ENCODE measurements at places on chromosomes 12 and 14.

- no peak for DNase-seq
Measured at GRCh38 chr12:71558445-71558844, 105.2 kb downstream of the ZFC3H1 start.

DNA sequence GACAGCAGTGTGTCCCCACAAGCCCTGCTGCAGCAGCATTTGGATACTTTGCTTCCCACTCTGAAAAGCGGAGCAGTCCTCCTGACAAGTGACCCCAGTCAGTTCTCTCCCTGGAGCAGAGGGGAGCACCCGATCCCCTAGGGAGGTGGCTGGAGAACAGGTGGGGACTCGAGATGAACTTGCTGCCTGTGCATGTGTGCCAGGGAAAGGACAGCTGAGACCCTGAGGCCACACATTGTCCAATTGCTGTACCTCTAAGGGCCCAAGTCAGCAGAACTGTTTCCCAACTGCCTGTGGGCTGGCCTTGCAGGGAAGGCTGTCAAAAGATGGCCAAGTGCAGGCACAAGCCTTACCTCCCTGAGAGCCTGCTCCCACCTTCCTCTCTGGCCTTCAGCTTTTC, 55.1 kb downstream of the IFT43 start:
- no peak for DNase-seq

- no peak for DNase-seq
Measured at GRCh38 chr12:113370923-113371682, 12.7 kb downstream of the PLBD2 start.

- DNase-seq, result peak; percentile 42
Measured at GRCh38 chr12:27332714-27333402, at the start of gene BMAL2. Gene BMAL2 (plus strand): TSS chr12:27332836. CDS start chr12:27333073, 237 bp downstream.

DNA sequence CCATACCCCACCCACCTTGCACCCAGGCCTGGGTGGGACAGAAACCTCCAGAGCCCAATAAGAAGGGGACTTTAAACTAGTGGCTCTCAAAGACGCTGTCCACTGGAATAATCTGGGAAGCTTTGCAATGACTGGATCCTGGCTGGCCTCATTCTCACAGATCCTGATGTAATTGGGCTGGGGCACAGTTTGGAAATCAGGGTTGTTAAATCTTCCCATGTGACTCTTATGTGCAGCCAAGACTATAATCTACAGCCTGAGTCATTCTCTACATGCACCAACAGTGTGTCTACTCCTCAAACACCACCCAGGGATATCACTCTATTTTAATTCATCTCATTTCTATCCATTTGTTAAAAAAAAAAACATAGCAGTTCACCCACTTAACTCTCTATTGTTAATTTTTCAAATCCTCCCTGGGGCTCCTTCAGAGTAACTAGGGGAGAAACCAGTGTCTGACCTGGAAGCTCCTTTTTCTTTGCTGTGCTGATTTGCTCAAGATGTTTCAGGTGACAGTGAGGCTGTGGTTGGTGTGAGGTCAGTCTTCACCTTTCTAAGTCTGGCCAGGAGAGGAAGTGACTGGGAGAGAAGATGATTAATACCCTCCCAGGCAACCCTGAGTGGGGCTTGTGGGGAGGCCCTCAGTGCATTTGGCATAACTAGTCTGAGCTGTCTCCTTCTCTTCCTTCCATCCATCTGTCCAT, 211.6 kb upstream of the SFSWAP start:
- DNase-seq, result no peak

- no peak for DNase-seq
Measured at GRCh38 chr12:43329375-43329774, 222.6 kb downstream of the ADAMTS20 start.

DNA sequence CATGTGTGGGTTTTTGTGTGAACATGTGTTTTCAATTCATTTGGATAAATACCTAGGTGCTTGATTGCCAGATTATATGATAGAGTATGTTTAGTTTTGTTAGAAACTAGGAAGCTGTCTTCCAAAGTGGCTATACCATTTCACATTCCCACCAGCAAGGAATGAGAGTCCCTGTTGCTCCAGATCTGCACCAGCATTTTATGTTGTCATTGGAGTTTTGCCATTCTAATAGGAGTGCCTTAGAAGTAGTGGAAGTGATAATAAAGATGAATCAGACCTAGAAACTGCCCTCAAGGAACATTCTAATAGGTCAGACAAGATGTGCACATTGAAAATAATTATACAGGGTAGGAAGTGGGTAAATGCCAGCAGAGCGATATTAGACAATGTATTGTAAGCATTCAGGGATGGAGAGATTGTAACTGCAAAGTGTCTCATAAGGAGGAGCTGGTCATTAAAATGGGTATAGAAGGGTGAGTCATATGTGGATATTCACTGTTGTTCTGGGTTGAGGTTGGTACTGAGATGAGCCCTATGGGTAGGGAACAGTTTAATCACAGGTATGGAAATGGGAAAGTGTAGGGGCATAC, 71.4 kb downstream of the MNAT1 start:
- no peak for DNase-seq

- DNase-seq, result no peak
Measured at GRCh38 chr14:83607682-83608081, 1922.3 kb upstream of the FLRT2 start.

DNA sequence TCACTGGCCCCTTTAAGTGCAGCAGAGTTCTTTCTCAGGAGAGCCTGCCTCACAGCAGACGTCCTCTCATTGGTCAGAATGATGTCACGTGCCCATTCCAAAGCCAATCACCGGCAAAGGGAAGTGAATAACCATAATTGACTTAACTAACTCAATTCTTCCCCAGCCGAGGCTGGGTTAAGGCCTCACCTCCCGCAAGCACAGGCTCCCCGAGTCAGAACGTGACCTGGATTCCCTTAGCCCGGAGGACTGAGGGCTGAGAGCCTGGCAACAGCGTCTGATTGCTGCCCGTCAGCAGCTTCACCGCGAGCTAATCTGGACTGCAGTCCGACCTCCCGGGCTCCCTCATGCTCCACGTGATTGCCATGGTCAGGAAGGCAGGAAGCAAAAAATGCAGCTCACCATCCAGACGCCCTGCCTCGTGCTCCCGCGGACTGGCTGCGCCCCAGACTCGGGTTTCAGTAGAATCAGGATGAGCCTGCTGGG, 92.1 kb upstream of the FZD10 start:
- no peak for DNase-seq

GRCh38 chr12:46430340-46430948, 57.9 kb upstream of the SLC38A2 start:
- no peak for DNase-seq

GRCh38 chr12:107670999-107671643, 14.5 kb upstream of the PWP1 start:
- DNase-seq, result peak; percentile 57

DNA sequence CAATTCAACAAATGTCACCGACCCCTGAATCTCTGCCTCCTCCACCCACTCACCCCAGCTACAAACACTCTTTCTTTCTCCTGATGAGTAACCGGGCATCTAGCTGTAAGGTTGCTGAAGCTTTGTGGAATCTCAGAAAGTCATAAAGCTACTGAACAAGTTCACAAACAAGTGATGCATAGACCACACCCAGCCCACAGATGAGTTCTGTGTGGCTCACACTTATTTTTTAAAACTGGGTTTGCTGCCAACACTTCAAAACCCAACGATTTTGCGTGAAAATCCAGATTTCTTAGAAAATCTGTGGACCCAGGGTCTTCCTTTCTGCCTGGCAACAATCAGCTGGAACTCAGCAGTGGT, 96.1 kb downstream of the APAF1 start:
- DNase-seq, result peak; percentile 48

- DNase-seq, result no peak
Measured at GRCh38 chr12:79420146-79420618, 270.6 kb downstream of the PAWR start.

DNA sequence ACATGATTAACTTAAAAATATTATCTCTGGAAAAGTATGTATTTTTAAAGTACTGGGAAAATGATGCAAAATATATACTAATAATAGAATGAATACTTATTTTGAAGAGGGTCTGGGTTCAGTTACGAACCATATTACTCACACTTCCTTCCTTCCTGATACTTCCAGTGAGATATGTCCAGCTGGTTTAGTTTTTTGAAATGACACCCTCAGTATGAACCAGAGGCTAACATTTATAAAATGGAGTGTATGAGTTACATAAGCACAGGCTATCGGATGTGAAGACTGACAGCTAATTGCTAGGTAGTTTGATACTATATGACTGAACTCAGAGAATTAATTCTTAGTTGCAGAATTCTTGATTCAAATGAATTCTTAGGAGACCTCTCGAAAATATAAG, 122.9 kb downstream of the OTOGL start:
- no peak for DNase-seq

DNA sequence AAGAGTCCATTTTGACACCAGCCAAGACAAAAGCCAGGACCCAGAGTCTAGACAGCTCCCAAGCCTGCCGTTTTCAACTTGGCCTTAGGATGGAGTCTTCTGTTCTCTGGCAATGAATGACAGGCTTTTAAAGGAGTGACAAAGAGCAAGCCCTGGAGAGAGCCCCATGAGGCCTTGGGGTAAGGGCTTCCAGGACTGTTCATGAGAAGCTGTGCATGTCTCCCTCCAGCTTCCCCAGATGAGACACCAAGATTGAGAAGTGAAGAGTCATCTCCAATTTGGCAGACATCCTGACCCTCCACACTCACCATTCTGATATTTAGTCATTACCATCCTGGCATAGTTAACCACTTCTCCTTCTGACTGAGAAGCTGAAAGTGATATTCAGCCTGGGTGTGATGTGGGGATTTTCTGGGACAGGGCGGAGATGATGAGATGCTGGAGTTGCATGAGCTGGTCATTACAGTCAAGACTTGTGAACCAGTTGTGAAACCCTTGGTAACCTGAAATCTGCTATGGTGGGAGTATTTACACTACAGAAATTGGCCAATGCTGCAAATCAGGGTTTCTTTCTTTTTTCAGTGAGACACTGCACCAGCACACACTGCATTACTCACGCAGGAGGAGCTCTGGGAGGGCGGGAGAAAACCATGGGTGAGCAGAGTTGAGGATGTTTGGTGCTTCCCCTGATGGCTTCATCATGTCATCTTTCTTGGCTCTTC, 77.8 kb downstream of the VCPKMT start:
- DNase-seq, result peak; percentile 84

DNA sequence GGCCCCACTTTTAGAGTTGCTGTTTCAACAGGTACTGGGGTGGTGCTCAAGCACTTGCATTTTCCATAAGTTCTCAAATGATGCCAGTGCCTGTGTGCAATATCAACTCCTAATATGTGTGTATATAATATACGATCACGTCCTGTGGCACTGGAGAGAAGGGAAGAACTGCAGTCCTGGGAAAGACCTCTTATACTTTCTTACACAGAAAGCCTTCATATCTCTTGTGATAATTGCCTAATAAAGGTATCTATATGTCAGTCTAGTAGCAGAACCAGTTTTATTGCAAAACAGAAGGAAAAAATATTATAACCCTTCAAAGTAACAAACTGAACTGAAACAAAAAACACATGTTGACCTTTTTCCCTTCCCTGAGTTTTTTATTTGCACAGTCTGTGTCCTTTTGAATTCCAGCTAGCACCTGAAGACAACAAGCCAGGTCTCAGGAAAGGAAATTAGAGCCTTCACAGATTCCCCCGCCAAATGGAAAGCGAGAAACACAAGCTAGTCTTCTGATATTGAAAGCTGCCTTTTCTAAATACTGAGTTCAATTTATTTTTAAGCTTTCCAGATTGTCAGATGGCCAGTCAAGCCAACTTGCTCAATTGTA, 44.4 kb downstream of the IGF1 start:
- no peak for DNase-seq

GRCh38 chr14:93962701-93963601, 13.4 kb downstream of the ASB2 start:
- DNase-seq, result peak; percentile 59

DNA sequence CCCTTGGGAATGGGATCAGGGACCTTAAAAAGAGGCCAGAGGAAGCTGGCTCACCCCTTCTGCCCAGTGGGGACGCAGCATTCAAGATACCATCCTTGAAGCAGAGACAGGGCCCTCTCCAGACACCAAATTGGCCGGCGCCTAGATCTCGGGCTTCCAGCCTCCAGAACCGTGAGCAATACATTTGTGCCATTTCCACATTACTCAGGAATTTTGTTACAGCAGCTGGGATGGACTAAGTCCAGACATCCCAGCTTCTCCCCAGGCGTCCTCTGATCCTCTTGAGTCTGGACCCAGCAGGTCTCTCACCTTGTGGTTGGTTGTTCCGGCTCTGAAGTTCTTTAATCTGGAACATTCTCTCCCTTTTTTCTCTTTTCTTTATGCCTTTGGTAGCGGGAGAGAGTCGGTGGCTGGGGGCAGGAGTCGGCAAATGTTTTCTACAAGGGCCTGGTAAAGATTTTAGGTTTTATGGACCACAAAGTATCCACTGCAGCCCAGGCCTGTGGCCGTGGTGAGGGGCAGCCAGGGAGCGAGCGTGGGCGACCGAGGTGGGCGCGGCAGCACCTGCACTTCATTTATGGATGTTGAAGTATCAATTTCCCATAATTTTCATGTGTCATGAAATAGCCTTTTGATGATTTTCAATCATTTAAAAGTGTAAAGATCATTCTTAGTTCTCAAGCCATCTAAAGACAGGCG, 4.8 kb downstream of the CEP170B start:
- DNase-seq, result no peak

- DNase-seq, result no peak
Measured at GRCh38 chr14:85342858-85343607, 186.9 kb upstream of the FLRT2 start.

DNA sequence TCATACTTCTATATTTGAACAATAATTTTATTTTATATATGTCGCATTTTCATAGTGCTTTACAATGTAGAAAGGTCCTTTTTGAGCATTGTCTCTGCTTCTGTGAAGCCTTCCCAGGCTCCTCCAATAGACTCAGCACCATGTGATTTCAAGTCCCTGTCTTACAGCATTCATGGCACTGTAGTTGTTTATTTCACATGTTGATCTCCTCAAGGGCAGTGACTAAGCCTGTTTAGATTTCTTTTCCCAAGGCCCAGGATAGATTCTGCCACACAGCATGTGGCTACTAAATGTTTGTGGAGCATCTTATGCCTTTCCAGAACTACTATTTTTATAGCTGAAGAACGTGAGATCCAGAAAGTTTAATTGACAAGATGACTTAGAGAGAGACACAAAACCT, 391.7 kb downstream of the TMEM117 start:
- no peak for DNase-seq

DNA sequence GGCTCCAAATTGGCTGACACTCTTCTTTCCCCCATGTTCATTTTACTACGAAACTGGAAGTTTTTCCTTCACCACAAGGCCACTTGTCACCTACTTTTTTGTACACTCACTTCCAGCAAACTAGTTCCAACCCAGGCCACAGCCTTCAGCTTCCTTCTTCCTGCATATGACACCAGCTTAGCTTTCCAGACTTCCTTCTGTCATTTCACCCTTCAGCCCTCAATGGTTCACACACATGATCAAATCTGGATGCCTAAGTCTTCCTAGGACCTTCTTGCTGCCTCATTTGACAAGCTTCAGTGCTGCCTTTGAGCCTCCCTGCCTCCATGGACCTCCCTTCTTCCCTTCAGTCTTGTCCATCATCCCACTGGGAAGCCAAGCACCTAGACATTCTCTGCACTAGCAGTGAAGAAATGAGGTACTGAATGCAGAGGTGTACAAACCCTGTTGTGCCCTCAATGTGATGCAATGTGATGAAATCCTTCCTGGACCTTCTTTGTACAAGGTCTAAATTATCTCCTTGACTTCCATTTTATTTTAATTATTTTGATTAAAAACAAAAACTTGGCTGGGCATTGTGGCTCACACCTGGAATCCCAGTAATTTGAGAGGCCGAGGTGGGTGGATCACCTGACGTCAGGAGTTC, 4.3 kb upstream of the REC8 start:
- DNase-seq, result no peak
